ENCODE measurements at places on chromosomes 13 and 19. TPM values are rescaled to one million over a fixed set of nuclear protein-coding genes. Genes with fewer than 3 reads are reported as not detected.

The CRLF1 gene
- 3.5 TPM for total RNA-seq

The KLF2 gene
- total RNA-seq = 3.5 TPM

The ZNF865 gene
- 25.6 TPM for total RNA-seq

The ETFB gene
- total RNA-seq = 66.2 TPM

The LRRC25 gene
- 0.15 TPM for total RNA-seq

DNA sequence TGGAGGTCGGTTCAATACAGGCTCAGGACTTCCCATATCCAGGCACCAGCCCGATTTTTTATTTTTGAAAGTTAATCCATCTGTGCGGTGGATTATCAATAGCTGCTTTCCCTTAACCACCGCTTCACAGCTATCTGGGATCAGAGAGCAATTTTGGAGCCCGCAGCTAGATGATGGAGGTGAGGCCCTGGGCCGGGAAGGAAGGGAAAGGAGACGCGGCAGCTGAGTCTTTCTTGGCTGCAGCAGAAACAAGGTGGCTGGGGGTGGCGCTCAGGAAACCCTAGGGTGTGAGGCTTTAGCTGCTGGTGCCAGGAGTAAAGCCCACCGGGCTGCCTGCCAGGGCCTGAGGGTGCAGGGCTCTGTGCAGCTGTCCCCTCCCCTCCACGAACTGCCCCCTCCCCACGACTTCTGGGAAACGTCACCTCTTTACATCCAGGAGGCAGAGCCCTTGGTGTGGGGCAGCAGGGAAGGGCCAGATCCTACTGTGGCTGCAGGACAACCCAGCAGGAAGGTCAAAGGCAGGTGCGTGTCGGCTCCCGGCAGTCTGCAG lies 307.0 kb downstream of the ZNF536 start:
- DNase-seq = no peak

DNA sequence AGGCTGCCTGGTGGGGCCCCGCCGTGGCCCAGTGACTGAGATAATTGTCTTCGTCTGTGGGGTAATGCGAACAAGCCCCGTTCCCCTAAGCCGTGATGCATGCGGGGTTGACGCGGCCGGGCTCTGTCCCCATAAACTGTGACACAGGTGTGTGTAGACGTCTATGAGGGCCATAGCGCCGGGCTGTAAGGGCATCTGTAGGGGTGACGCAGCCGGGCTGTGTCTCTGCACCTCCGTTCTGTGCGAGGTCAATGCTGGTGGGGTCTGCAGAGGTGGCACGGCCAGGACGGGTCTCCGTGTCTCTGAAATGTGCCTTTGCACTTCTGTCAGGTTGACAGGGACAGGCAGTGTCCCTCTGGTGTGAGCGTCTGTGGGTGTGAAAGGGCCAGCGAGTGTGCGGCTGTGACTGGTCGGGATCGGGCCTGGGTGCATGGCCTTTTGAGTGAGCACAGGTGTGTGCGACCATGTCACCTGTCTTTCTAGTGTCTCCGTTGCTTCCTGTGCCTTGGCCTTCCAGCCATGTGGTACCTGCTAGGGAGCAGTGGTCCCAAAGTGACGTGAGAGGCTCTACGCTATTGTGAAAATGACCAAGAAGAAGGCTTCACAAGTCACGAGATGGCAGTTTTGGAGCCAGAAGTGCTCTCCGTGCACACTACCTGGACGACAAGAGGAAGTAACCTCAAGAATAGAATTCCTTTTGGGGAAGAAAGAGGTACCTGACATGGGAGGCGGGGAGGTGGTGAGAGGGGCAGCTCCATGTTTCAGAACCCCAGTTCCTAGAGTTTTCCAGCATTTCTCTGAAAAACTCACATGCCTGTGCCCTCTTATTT lies 16.4 kb upstream of the ZNF331 start:
- DNase-seq = no peak

DNA sequence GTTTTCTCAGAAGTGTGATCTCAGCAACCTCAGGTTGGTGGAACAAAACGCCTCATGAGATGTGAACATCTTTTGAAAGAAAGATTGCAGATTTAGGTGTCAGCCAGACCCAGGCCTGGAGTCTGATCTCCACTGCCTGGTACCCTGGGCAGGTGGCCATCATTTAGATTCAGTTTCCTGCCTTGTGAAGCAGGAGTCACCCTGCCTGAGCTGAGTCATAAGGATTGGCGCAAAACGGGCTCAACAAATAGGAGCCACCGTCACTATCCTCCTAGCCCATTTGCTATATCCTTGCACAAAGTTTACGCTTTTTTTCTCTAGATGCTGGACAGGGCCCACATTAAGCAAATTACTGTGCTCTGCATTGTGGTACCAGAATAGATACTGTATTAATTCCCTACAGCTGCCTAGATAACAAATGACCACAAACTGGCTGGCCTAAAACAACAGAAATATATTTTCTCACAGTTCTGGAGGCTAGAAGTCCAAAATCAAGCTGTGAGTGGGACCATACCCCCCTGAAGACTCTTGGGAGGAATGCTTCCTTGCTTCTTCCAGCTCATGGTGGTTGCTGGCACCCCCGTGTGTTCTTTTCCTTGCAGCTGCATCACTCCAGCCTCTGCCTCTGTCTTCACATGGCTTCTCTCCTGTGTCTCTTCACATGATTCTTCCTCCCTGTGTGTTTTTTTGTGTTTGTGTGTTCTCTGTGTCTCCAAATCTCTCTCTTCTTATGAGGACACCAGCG lies 38.2 kb downstream of the TNFSF11 start:
- DNase-seq = no peak

- DNase-seq = no peak
Observed at GRCh38 chr19:532561-533363, 1.2 kb downstream of the CDC34 start.

DNA sequence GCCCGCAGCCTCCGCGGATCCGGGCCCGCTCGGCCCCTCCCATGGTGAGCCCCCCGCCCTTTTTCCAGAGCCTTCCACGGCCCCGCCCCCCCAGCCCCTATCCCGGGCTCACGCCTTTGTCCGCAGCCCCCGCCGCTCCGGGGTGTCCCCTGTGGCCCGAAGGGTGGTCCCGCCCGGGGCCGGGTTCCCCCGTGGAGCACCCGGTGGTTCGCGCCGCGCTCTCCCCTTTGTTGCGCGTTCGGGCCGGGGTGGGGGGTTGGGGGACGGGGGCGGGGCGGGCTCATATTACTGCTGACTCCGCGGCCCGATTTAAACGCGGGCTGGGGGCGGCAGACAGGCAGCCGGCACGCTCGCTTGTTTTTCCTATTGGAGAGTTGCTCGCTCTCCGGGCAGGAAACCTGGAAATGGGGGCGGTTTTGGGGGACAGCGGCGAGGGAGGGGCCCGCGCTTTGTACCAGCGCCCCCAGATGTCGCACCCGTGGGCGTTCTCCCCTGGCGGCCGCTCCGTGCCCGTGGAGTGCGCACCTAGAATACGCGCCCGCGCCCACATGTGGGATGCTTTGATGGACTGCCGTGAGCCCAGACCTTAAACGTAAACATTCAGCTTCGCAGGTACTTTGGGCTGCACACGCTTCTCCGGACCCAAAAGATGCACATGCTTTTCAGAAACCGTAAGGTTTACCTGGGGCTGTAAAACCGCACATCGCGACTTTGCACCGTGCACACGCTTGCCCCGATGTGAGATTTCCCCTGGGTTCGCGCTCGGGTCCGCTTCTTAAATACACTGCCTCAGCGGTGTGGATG lies 699 bp downstream of the PTOV1 start:
- DNase-seq = no peak

DNA sequence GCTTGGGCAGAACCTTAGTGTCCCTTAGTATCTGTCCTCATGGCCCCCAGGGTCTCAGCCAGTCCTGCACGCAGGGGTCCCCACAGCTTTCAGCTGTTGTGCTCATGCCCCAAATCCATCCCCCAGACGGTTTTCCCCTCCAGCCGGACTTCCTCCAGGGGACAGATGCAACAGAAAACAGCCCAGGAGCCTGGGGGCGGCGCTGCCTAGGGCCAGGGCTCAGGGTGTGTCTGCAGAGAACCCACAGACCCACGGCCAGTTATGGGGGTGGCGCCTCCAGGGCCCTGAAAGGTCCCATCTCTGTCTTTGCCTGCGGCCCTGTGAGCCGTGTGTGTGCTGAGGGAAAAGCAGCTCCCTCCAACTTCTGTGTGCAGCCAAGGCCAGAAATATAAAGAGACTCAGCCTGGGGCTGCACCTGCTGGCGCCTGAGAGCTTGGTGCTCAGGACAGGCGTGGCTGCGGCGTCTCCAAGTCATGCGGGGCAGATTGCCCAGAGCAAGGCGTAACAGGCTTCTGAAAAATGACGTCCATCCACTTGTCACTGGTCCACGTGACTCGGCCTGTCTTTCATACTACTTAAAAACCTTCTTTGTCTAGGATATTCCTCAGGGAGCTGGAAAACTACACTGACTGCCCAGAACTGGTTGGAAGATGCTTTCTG lies 22.1 kb upstream of the F7 start:
- DNase-seq = peak; percentile 7

DNA sequence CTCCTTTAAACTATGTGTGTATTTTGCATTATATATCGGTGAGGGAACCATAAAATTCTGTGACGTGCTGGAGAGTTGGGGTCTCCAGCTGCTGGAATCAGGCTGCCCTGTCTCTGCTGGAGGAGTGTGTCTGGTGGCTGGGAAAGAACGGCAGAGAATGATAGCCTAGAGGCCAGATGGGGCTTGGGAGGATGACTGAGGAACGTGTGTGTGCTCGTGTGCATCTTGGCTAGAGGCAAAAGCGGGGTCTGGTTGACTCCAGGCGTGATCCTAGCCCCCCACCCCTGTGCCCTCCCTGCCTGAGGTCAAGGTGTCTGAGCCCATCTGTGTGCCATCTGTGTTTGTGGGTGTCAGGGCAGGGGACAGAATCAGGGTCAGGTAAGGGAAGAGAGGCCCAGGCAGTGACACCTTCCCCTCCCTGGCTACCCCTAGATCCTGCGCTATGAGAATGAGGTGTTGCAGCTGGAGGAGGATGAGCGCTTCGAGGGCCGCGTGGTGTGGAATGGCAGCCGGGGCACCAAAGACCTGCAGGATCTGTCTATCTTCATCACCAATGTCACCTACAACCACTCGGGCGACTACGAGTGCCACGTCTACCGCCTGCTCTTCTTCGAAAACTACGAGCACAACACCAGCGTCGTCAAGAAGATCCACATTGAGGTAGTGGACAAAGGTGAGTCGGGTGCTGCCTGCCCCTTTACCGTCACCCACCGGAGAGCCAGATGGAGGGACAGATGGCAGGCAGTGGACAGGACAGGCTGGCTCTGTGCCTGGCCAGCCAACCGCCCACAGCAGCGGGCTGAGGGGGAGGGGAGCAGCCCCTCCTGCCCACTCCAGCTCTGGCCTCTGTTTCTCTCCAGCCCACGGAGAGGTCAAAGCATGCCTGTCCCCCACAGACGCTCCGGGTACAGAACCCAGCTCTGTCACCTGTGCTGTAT lies 3.1 kb downstream of the SCN1B start:
- no peak for DNase-seq
